ENCODE measurements at places on chromosomes 12 and 14.

GRCh38 chr12:47903151-47903611 is 1.6 kb downstream of the VDR start:
- DNase-seq: peak; percentile 43

- DNase-seq: no peak
Measured at GRCh38 chr14:35678403-35679028, 130.6 kb downstream of the RALGAPA1 start.

DNA sequence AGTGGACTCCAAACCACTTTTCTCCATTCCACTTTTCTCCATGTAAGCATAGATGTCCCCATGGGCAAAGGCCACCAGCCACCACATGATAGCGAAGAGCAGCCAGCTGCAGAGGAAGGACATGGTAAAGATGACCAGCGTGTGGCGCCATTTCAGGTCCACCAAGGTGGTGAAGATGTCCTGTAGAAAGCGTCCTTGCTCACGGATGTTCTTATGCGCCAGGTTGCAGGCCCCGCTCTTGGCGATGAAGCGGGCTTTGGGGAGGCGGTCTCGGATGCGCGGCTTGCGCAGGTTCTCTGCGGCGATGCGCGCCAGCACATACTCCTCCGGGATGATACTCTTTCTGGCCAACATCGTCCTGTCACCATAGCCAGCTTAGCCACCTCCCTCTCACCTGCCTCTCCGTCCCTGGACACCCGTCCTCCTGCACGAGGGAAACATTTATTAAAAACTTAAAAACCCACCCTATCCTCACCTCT is 1.2 kb downstream of the KCNJ8 start:
- no peak for DNase-seq

- no peak for DNase-seq
Measured at GRCh38 chr12:85007836-85008235, 28.2 kb downstream of the TSPAN19 start.

DNA sequence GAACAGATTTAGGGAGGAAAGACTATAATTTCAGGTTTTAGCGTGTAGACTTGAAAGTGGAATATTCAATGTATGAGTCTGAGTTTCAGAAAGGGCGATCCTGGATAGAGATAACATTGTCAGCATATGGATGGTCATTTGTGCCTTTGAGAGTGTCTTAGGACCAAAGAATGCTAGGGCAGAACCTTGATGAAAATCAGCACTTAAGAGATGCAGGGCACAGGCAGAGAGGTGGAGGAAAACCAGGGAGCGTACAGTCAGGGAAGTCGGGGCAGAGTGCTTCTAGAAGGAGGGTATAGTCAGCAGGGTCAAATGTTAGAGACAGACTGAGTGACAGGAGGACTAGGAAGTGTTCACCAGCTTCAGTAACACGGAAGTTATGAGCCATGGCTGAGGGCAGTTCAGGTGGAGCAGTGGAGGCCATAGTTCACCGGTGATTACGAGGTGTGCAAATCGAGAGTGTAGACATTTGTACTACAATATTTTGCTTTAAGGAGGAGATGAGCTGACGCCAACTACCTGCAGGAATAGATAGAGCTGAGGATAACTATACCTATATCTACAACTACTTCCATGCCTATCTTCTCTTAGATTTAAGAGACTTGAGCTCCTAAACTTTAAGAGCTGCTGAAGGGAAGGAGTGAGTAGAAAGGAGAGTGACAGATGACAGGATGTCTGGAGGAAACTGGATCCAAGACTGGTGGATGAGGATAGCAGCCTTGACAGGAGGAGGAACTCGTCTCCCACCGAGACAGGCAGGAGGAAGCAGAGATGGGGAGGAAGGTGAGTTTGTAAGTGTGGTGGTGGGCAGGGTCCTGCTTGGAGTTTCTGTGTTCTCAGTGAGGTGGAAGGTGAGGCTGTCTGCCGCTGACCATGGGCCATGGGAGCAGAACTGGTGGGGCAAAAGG is 6.5 kb downstream of the CBLN3 start:
- no peak for DNase-seq
